Cerebellum (tissue), 4 donors: ENCODE measurements at places on chromosomes 2 and 18.

DNA sequence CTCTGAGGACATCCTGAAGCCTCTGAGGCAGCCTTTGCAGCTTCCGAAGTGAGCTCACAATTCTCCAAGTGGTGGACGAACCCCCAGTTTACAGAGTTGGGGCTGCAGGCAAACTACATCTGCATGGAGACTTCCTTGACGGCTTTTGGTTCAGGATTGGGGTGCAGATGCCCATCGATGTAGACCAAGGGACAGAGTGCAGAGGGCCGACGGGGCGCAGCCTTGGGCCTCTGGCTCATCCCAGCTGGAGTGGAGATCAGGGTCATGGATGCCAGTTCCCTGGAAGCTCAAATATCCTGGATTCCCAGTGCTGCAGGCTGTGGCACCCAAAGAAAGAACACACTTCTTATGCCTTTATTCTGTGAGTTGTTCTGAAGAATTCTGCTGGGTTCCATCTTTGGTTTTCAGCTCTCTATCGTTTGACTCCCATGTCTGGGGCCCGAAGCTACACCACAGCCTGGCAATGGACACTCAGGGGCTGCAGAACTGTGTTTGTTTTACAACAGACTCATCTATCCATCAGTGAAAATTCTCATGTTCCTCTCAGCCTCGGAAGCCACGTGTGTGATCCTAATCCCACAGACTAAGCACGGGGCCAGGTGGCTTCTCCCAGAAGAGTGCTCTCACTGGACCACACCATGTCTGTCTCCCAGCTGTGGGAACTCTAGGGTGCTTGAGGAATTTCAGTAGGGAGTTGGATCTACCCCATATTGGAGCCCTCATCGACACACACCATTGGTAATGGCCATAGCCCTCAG, 414.1 kb upstream of the MYT1L start:
- no peak for DNase-seq

DNA sequence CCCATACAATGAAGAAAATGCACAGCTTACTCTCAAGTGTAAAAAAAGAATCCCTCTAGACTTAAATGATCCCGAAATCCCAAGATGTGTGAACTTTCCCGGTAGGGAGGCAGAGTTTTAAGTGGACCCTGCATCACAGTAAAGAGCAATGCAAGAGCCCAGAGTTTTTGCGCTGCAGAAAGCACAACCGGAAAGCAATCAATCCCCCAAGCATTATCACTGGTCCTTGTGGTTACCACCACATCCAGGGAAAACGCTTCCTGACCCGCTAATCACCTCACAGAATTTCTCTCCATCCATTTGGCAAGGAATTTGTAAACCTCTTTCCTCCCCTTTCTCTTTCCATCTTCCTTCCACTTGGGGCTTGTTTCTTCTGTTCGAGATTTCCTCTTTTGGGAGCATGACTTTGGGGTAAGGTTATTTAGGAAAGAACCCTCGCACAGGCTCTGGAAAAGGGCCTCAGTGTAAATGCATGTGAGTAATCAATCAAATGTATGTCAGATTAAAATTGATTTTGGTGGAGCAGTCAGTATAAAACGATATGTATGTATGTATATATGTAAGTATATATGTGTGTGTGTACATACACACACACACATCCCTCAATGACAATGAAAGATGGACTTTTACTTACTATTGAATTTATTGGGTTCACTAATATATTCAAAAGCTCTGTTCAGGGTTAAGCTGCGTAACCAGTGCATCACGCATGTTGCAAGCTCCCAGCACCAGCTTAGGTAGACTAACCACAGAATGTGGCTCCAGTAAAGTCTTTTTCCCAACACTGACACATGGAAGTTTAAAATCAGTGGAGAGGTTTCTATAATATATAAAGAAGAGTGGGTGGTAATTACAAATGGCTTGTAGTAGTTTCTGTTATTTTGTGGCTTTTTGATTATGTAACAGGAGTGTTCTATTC, 1.6 kb downstream of the PLCL1 start:
- DNase-seq = no peak

DNA sequence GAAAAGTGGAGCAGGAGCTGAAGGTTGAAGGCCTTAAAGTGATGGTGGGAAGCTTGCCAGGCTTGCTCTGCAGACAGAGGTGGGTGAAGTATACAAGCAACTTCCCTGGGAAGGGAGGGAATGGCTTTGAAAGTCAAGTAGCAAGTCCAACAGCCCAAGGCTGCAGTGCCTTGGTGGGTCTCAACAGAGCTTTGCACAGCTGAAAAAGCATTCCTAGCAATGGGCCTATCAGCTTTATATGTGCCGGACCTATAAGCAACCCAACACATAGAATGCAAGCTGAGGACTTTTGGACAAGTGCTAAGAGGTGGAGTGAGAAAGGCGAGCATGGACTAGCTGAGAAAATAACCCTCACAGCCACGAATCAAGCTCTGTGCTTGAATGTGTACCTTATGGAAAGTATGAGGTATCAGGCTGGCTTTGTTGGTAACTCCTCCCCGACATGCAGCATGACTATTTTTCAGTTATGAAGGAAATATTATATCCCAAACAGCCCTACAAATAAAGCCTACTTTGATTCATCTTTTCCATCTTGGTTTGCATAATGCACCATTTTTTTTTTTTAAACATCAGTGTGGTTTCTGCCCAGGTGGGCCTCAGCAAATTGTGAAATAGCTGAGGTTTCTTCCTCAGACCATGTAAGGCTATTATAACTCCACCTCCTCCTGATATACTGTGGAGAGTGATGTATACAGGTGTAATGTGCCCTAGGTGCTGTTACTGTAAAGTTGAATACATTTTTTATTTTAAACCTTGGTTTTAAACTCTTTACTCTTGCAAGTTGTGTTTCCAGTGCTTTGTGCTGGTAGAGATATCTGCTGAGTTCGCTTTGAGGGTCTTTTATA, 241.4 kb upstream of the CXCR4 start:
- DNase-seq = no peak

DNA sequence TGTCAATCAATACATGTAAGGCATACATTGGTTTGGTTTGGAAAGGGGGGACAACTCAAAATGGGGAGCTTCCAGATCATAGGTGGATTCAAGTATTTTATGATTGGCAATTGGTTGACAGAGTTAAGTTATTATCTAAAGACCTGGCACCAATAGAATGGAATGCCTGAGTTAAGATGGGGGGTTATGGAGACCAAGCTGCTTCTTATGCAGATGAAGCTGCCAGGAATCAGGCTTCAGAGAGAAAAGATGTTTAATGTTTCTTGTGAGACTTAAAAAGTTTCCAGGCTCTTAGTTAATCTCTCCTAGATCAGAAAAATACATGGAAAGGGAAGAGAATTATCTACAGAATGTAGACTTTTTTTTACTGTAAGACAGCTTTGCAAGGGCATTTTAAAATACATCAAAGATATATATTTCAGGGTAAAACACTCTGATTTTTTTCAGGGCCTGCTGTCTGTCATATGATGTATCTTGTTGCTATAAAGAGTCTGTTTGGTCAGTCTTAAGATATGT, 1343.2 kb upstream of the LRRTM1 start:
- no peak for DNase-seq

DNA sequence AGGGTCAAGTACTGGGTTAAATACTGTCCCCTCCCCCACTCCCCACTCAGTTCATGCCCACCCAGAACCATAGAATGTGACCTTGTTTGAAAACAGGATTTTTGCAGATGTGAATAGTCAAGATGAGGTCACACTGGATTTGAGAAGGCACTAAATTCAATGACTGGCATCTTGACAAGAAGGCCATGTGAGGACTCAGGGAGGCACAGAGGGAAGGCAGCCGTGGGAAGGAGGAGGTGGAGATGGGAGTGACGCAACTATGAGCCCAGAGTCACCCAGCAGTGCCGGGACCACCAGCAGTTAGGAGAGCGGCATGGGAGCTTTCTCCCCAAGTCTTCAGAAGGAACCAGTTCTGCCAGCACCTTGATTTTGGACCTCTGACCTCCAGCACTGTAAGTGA, 257.3 kb downstream of the BCL2 start:
- DNase-seq = no peak

- no peak for DNase-seq
These were observed 81.2 kb downstream of the PLCL1 start for GRCh38 chr2:197885587-197885986.
